ENCODE measurements at places on chromosomes 2 and 18. TPM values are rescaled to one million over a fixed set of nuclear protein-coding genes. Genes with fewer than 3 reads are reported as not detected.

DNA sequence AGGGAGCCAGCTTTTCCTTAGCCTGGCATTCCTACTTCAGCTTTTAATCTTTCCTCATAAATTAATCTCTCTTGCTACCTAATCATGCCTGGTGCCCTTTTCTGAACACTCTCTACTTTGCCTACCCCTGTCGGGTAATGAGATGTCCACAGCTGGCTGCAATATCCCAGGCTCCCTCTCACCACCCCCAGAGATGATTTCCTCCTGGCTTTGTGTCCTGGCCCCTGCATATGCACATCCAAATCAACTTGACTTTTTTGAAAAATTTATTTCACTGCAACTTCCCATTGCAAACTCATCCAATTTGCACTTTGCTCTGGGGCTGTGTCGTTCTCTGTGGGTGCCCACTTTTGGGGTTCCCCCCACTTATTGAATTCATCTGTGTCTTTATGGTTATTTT lies 218.1 kb upstream of the SKOR2 start:
- DNase-seq = no peak

- DNase-seq = no peak
These were observed 117.6 kb upstream of the TTN start for GRCh38 chr2:178924817-178925216.

DNA sequence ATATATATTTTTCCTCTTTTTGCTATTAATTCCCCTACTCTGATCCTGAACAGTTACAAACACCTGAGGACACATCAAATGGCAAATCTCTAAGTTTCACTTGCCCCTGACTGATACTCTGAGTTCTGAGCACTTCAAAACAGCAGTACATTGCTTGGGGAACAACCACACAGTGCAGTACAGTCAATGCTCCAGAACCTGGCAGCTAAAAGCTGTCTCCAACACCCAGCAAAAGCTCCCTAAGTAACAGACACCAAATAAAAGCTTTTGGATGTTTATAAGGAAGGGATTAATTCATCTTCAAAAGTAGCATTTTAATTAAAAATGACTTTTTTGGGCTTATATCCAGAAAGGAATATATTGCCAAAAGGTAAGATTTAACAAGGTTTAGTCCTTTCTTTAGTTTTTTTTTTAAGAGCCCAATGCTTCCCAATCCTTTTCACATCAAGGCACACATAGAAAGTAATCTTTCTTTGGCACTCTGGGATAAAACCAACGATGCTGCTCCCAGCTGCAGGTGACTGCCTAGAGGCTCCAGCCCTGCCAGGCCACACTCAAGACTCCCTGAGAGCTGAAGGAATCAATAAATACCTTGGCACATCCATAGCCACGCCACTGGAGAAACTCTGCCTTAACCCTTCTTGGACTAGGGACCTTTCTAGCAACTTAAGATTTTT lies 164.9 kb upstream of the ZFP36L2 start:
- DNase-seq = no peak

DNA sequence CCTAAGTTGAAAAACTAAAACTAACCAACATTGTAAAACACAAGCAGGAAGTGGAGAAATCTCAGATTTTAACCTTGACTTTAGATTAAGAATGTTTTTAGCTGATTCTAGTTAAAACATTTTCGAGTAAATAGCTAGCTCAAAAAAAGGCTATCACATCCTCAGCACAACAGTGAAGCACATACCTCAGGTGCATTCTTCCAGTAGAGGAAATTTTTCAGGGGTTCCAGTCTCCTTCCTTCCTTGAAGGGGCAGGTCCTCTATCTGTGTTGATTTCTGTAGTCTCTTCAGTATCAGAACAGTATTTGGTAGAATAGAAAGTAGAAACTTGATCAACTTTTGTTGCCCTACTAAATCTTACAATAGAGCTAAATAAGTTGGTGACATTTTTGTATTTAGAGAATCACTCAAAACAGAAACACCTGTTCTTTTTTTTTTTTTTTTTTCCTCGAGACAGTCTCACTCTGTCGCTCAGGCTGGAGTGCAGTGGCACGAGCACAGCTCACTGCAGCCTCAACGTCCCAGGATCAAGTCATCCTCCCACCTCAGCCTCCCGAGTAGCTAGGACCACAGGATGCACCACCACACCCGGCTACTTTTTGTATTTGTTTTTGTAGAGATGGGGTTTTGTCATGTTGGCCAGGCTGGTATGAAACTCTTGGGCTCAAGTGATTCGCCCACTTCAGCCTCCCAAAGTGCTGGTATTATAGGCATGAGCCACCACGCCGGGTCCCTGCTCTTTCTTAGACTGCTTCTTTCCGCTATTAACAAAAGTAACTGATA lies 6.9 kb upstream of the GPR155 start:
- DNase-seq = no peak

DNA sequence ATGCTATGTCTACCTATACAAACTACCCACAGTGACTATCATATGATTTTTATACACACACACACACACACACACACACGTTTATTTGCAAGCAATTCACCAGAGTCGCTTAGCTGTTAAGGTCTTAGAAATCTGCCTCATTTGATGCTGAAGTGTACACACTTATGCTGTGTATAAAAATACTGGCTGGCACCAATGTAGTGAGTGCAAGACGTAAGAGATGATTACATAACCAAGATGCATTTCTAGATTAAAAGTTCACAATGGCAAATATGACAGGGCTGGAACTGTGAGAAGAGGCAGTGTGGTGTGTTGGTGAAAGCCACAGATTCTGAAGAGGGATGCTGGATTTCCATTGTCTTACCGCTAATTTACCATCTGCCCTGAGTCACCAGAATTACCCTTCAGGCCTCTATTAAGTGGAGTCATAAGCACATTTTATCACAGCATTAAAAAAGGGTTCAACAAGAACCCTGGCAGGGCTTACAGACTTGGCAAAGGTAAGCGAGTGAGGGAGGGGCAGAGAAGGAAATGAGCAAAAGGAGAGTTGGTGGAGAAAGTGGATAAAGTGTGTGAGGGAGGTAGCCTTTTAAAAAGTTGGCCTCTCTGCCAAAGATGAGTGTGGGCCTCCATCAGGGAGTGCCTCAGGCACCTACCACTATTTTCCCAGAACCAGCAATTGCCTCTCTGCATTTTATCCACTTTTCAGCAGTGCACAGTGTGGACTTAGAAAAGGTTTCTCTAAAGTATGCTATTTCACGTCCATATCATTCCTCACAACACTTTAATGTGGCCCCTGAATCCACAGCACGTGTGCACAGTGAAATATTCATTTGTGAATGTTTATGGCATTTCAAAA lies 21.5 kb downstream of the MEIS1 start:
- no peak for DNase-seq

DNA sequence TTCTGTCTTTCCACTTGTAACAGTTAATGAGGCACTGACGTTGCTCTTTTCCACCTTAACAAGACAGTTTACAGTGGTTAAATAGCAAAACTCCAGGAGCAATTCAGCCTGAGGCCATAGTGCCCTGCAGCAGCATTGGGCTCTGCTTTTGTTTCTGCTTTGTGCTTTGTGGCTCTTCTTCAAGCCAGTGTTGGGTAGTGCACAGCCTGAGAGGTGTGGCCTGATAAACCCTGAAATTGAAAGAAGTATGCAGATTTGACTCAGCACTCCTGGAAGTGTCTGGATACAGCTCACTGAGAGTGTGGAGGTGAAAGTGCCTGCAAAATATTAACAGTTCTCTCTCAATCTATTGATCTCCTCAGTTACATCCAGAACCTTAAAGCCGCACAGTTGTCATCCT lies 63.0 kb downstream of the STK25 start:
- no peak for DNase-seq

DNA sequence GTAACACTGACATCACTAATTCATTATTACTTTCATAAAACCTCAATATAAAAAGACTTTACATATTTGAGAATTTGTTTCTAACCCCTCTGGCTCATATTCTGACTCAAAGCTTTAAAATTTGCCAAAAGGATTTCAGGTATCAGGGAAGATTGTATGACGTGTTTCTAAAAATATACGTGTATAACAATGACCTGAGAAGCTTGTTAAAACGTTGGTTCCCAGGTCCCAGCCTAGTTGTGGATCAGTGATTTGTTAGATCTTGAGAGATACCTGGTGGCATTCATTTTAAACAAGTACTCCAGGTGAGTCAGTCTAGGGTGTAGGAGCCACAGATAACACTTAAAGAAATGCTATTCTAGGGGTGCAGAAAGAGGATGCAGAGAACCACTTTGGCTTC lies 1096.8 kb upstream of the NXPH2 start:
- DNase-seq = no peak

ACKR3 gene
- total RNA-seq = 75.6 TPM

CRYBA2 gene
- total RNA-seq = not detected

SGPP2 gene
- 0.21 TPM for total RNA-seq

All from ascending aorta (tissue), 2 donors.